ENCODE measurements at places on chromosomes 2 and 18. TPM values are rescaled to one million over a fixed set of nuclear protein-coding genes. Genes with fewer than 3 reads are reported as not detected.

DNA sequence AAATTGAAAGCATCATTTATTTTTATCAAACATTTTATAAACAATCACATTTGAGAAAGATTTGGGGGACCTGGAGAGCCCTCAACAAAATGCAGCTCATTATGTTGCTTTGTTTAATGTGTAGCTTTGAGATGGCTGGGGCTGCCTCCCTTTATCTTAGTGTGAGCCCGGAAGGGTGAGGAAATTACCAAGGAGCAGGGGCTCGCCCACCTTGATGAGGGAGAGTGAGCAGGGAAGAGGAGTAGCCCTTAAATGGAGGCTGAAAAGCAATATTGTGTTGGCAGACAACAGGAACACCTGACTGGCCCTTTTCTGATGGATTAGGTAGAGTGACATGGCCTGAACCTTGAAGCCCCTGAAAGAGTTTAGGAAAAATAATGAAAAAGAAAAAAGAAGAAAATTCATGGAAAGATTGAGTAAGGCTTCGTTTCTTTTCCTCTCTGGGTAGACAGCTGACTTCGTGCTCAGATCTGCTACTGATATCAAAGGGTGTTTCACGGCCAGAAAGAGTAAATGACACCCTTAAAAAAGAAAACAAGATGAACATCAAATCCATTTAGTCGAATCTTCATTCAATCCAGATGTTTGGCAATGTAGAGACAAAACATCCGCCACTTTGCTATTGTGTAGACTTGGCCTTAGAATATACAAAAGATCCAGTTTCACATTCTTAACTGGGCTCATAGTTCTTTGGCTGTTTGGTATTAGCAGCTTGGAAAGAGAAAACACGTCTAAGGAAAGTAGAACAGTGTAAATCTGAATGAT, 206.5 kb upstream of the TCF4 start:
- DNase-seq = peak; percentile 64

DNA sequence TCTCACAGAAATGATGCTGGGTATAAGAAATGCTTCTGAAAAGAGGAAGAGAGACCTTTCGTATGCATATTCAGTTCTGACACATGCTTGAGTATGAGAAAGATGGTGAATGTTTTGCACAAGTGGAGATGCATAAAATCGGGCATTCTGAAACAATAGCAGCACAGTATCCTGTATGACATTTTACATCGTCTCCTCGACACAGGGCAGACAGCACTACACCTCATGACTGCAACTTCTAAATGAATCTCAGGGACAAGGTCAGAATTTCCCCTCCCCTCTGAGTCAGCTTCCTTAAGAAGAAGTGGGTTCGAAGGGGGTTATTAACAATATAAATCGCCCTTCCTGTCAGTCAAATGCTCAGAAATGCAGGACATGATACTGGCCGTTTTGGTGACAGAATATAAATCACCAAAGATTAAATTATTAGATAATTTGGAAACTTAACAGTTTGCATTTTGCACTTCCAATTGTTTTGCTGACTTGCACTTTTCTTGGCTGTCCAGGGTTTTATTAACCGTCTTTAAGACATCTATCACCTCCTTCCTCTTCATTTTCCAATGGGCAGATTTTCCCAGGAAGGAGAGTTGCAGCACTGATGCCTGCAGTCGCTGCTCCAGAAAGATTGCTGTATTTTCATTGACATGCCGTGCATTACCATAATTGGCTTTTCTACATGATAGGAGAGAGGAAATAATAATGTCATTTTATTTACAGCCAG, 57.2 kb downstream of the TSHZ1 start:
- no peak for DNase-seq

- DNase-seq = no peak
Observed at GRCh38 chr18:74795751-74796150, 198.1 kb downstream of the ZNF407 start.

DNA sequence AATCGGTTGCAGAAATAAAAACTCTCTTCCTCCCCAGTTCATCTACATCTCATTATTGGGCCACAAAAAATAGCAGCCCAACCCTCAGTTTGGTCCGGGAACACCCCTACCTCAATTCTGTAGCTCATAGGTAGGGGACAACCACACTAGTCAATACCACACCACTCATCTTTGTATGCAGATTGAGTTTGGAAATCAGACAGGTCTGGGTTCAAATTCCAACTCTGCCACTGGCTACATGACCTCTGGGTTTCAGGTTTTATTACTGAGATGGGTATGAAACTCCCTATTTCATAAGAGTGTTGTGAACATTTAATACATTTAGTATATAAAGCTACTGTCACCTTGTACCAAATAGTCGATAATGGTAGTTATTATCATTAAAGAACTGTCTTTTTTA, 2.2 kb upstream of the SUCLG1 start:
- DNase-seq = no peak

GRCh38 chr2:55894720-55895119, 28.9 kb downstream of the EFEMP1 start:
- no peak for DNase-seq

GRCh38 chr2:170139276-170139967, 38.5 kb upstream of the MYO3B start:
- DNase-seq = no peak

The ITGB6 gene
- total RNA-seq = not detected

DNA sequence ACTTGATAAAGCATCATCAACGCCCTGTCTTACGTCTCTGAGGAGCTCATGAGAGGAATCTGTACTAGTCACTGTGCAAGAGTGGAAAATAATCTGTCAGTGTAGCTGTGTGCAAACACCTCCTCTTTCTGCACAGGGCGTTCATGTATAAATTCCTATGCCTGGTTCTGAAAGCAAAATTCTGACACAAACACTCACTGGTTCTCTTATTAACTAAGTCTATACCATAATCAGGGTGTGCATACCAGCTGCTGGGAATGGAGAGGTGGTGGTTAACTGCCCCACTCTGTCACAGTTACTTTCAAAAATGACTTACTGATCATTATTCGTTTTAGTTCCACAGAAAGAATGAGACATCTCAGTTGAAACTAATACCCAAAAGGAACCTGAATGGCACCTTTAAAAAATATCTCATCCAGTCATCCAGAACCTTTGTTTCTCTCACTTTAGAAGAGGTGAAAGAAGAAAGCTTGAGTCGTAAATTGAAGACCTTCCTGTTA, 35.7 kb downstream of the STK39 start:
- DNase-seq = no peak

- DNase-seq = no peak
Observed at GRCh38 chr2:118698564-118698963, 148.9 kb downstream of the EN1 start.

DNA sequence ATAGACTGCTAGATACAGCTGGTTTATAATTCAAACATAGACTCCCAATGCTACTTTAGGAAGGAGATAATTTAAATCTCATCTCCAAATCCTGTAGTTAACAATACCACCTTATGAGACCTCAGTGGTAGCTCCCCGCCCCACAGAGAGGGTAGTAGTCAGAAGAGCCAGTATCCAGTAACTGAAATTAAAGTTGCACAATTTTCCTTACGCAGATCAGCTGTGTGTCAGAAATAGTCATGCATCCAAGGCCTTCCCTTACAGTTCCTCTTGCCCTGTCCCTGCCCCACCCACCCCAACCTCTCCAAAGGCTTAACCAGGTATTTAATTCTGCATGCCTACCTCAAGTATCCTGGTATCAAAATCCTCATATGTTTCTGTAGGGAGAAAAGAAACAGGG, 15.5 kb downstream of the MRPS5 start:
- DNase-seq = no peak

GRCh38 chr2:159366538-159366937, 80.0 kb upstream of the WDSUB1 start:
- DNase-seq = no peak

DNA sequence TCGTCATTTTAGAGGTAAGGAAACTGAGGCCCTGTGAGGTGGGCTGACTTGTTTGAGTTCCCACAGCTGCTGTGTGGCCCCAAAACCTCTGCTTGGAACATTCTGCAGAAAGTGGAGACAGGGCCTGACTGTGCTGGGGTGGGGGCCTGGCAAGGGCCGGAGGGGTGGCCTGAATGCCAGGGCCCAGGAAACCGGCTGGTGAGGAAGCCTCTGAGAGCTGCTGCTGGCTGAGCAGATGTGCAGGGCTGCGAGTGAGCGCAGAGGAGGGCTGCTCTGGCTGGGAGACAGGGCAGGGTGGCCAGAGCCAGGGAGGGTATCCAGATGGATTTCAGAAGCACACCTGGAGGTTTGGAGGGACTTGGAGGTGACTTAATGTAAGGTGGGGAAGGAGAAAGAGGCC, 29.9 kb upstream of the INHBB start:
- no peak for DNase-seq

DNA sequence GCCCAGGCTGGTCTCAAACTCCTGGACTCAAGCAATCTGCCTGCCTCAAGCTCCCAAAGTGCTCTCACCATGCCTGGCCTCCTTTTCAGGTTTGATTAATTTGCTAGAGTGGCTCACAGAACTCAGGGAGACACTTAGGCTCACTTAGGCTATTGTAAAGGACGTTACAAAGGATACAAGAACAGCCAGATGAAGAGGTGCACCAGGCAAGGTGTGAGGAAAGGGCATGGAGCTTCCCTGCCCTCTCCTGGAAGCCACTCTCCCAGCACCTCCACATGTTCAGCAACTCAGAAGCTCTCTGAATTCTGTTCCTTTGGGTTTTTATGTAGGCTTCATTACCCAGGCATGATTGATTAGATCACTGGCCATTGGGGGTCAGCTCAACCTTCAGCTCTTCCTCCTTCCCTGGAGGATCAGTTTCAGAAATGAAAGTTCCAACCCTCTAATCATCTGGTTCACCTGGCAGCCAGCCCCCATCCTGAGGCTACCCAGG, 78.7 kb upstream of the RGPD5 start:
- no peak for DNase-seq

- DNase-seq = peak; percentile 51
Observed at GRCh38 chr2:67436221-67436620, 39.1 kb downstream of the ETAA1 start.

The GRP gene
- not detected for total RNA-seq

DNA sequence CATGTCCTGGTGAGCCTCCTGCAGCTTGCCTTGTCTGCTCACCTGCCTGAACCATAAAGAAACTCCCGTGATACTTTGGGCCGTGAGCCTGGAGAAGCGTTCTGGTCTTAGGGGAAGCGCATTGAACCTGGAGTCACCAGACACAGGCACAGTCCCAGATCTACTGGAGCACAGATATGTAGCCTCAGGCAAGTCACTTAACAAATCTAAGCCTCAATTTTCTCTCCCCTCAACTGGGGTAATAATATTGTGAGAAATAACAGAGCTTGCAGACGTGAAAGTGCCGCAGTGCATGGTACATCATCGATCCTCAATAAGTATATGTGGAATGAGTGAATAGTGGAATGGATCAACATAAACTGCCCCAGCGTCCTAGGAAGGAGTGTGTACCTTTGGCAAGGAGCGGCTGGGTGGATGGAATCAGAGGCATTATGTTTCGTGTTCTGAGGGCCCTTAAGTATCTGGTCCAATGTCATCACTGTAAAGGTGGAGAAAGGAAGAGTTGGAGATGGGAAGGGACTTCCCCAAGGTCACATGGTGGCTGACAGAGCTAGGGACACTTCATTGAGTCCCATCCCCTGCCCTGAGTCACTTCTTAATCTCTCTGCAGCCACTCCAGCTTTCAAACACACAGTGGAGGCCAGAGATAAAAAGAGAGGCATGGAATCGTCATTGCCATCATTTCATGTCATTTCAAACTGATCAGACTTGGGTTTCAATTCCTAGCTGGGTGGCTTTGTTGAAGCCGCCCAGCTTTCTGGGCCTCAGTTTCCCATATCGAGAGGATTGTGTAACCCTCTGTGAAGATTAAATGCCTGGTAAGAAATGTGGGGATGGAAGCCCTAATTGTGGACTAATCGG, 172.4 kb downstream of the DDX1 start:
- no peak for DNase-seq
